ENCODE measurements at places on chromosomes 16 and 17.
A peak's percentile ranks its signal among the peaks of the same experiment; 100 is the strongest.

- DNase-seq: peak; percentile 82
Observed at GRCh38 chr16:28822520-28823290, at the start of gene ATXN2L. Gene ATXN2L (plus strand): TSS chr16:28822999. CDS start chr16:28823260, 261 bp downstream.

- DNase-seq: no peak
Observed at GRCh38 chr16:55836158-55836611, 3.3 kb upstream of the CES1 start.

GRCh38 chr17:69949973-69950695 is 124.9 kb upstream of the KCNJ16 start:
- DNase-seq: no peak

DNA sequence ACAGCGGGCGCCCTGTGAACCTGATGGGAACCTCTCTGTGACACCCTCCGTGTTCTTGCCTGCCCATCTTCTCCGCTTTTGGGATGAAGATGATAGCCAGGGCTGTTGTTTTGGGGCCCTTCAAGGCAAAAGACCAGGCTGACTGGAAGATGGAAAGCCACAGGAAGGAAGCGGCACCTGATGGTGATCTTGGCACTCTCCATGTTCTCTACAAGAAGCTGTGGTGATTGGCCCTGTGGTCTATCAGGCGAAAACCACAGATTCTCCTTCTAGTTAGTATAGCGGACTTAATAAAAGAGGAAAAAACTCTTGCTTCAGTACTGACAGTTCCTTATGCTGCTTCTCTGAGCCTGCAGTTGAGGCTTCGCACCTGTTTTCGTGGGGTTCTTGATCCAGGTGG is 10.5 kb downstream of the CDK5RAP3 start:
- no peak for DNase-seq

GRCh38 chr17:39965017-39965699 is 2.4 kb downstream of the GSDMA start:
- DNase-seq: no peak

- DNase-seq: peak; percentile 31
Observed at GRCh38 chr17:2828397-2829038, 32.3 kb downstream of the RAP1GAP2 start.

- no peak for DNase-seq
Observed at GRCh38 chr17:42508426-42509165, 27.4 kb upstream of the NAGLU start.

DNA sequence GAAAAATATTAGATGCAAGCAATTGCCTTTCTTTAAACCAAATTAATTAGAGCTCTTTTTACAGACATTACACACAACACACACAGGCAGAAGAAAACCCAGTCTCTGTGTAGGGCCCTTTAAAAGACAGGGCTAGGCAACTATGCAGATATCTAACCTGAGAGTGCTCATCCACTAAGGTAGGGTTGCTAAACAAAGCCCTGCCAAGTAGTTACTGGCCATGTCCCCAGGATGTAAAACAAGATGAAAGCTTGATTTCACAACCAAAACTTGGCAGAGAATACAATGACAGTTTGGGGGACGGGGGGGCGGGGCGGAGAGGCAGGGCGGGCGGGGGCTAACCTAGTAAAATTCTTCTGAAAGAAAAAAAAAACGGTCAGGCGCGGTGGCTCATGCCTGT is 669.0 kb upstream of the CA10 start:
- DNase-seq: no peak

- peak; percentile 82 for DNase-seq
Observed at GRCh38 chr17:47946929-47947397, 5.6 kb downstream of the PNPO start.

DNA sequence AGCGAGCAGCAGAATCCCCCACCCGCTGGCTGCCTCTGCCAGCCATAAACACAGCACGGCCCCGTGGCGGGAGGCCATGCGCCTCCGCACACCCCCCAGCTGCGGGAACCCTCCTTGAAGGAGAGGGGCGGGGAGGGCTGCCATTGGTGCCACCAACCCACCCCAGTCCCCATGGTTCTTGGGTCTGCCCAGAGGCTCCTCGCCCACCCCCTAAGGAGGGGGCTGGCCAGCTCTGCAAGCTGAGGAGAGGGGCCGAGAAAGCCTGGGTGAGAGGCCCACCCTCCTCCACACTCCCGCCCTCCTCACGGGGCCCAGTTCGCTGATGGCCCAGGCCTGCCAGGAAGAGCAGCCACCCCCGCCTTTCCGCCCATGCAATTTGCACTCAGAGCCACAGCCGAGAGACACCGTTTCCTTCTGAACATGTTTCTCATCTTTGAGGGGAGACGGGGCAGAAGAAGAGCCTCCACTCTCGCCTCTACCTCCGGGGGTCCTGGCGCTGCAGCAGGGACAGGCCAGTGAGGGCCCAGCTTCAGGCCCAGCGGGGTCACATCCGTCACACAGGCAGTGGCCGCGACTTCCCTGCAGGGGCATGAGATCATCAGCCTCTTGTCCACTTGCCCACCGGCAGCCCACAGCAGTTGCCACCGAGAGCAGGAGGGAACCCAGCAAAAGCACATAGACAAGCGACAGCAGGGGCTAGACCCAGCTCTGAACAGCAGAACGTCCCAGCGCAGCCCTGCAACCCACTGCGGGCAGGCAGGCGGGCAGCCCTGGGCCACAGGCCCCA is 23.0 kb downstream of the KATNB1 start:
- no peak for DNase-seq

GRCh38 chr16:4338125-4338582 is 13.0 kb downstream of the PAM16 start:
- no peak for DNase-seq

Data from RCC 7860 (cell line).